ENCODE measurements at places on chromosomes 5 and 9. TPM values are rescaled to one million over a fixed set of nuclear protein-coding genes. Genes with fewer than 3 reads are reported as not detected.

- DNase-seq, result no peak
- no peaks in the 10 kb centered on the region for H3K27me3 ChIP-seq
- H3K4me3 ChIP-seq, result no peak overlapping the region
- no peak overlapping the region for H3K27ac ChIP-seq
- no peaks in the 10 kb centered on the region for H3K4me1 ChIP-seq
Observed at GRCh38 chr5:105899726-105900125, 1771.0 kb downstream of the EFNA5 start.

GRCh38 chr5:111234125-111234524 lies 9.9 kb downstream of the CAMK4 start:
- peaks cover 4% of the 10 kb centered on the region for H3K27me3 ChIP-seq
- no peaks in the 10 kb centered on the region for H3K36me3 ChIP-seq
- DNase-seq, result no peak
- no peak overlapping the region for H3K27ac ChIP-seq
- H3K4me3 ChIP-seq, result no peak overlapping the region

DNA sequence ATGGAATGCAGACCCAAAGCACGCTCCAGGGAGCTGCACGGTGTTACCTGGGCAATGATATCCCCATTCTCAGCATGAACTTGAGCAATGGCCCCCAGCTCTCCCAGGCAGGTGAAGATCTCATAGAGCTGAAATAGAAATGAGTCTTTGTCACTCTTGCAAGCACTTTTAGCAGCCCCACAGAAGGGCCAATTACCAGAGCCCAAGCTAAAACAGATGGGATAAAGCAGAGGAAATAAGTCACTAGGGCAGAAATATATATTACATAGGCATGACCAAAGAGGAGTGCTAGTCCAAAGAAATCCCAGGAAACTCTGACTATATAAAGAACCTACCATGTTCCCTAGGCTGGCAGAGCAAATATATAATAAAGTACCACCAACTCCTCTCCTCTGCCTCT lies 97.3 kb downstream of the DPYSL3 start:
- no peak for DNase-seq
- H3K4me1 ChIP-seq, result no peaks in the 10 kb centered on the region
- no peak overlapping the region for H3K4me3 ChIP-seq
- H3K36me3 ChIP-seq, result no peaks in the 10 kb centered on the region

Gene PLPP7
- 3.3 TPM for total RNA-seq

DNA sequence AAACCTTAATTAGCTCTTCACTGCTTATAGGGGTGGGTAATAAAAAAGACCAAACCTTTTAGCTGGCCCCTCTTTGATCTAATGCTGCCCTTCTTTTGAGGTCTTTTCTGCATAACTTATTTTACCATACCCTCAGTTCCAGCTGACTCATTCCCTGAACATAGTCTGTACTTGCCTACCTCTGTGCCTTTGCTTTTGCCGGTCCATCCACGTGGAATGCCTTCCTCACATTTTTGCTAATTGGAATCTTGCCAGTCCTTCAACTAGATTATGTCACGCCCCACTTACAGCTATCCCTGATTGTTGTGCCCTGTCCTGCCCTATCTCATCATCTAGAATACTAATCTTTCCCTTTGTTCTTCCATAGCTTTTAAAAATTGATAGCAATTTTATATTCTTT lies 44.2 kb downstream of the FAF2 start:
- no peaks in the 10 kb centered on the region for H3K27me3 ChIP-seq
- DNase-seq, result no peak
- H3K36me3 ChIP-seq, result peaks cover 60% of the 10 kb centered on the region
- peak overlapping the region; percentile 63 for H3K27ac ChIP-seq
- peaks cover 14% of the 10 kb centered on the region for H3K4me1 ChIP-seq
- no peak overlapping the region for H3K4me3 ChIP-seq

DNA sequence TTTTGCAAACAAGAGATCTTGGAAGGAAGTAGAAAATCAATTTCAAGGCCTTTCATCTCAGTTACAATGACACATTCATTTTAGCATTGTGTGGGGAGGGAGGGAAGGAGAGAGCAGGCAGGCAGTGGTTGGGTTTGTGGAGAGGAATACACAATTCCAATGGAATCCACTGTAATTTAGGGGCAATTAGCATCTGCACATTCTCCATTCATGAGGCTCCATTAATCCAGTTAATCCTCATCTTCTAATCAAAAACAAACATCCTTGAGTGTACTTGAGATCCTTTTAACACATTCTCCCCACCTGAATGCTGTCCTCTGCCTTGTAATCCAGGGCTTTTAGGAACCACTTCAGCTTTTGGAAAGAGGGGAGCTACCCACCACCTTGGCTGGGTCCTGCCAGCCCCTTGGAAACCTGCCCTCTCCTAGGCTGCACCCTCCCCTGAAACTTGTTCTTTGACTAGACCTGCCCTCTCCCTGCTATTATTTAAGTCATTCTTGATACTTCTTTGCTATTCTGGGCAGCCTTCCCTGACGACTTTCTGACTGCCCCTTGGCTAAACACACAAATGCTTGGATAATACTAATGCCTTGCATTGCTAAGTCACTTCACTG lies 271.2 kb downstream of the SLIT3 start:
- no peak overlapping the region for H3K4me3 ChIP-seq
- no peaks in the 10 kb centered on the region for H3K27me3 ChIP-seq
- no peaks in the 10 kb centered on the region for H3K36me3 ChIP-seq

Gene SHC3
- total RNA-seq, result 1.7 TPM

Gene C9orf153
- not detected for total RNA-seq

DNA sequence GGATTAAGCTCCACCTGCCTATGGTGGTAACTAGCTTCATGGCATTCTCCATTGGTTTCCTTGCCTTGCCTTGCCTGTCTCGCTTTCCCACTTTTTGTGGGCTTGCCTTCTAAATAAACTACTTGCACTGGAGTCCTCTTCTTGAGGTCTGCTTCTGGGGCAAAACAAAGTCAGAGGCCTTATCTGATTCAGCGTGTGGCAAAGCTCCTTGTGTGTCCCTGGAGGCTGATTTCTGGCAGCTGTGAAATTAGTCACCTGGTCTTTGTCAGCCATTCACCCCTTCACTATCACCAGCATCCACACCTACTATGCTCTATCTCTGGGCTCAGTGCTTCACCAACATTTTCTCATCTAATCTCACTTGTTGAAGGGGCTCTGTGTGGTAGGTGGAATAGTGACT lies 176.2 kb downstream of the SEC61B start:
- no peak overlapping the region for H3K27ac ChIP-seq
- DNase-seq, result no peak
- no peaks in the 10 kb centered on the region for H3K27me3 ChIP-seq
- no peak overlapping the region for H3K4me3 ChIP-seq
- H3K4me1 ChIP-seq, result no peaks in the 10 kb centered on the region

GRCh38 chr5:23451156-23451555 lies 56.3 kb upstream of the PRDM9 start:
- no peaks in the 10 kb centered on the region for H3K27me3 ChIP-seq
- DNase-seq, result no peak
- H3K4me1 ChIP-seq, result no peaks in the 10 kb centered on the region

DNA sequence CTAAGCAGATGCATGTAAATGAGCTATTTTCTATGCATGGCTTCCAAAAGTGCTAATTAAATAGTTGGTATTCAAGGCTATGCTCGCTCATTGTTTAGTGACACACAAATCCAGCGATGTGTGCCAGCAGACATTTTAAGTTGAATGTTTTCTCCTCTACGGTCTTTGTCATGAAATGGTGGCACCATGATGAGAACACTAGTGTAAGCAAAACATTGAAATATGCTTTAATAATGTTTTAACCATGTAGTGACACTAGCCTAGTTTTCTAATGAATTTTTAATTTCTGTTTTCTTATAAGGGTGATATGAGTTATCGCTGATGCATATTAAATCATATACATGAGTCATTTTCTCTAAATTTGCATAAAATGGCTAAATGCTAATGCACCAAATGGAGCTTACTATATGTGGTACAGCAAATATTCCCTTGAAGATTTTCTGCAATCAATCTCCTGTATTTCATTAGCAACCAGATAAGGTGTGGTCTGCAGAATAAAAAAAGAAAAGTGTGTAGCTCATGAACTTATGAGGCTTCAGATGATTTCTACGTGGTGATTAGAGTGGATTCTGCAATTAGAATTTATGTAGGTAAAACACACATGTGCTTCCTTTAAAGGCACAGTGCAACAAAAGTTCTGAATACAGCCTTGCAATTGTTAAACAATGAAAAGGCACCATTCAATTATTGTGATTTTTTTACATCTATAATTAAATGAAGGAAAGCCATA lies 226.6 kb downstream of the MEF2C start:
- no peak overlapping the region for H3K27ac ChIP-seq
- H3K27me3 ChIP-seq, result no peaks in the 10 kb centered on the region
- no peak for DNase-seq
- H3K4me1 ChIP-seq, result no peaks in the 10 kb centered on the region
- no peak overlapping the region for H3K4me3 ChIP-seq

Gene FOXD1
- 63.3 TPM for total RNA-seq

DNA sequence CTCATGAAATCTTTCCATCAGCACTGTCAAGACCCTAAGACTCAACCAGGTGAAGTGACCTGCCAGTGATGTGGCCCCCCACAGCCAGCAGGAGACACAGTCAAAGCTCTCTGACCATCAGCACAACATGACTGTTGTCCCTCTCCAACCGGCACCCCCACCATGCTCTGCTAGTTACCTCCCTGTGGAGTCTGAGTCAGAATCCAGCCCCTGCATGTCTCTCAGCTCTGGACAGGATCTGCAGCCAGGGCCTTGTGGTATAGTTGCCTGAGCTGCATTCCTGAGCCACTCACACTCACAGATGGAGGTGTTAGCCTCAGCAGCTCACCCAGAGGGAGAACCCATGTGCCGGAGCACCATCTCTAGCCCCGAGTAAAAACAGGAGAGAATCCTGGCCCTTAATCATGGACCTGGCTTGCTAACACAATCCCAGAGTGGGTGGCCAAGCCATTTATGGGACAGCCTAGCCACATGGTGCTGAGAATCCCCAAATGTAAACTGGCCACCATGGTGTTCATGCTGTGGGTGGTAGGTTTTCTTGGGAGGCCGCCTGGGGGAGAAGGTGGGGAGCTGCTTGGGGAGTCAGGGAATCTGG lies 237.8 kb downstream of the PAPPA start:
- H3K4me1 ChIP-seq, result no peaks in the 10 kb centered on the region
- no peaks in the 10 kb centered on the region for H3K27me3 ChIP-seq
- H3K27ac ChIP-seq, result no peak overlapping the region
- no peak for DNase-seq
- H3K36me3 ChIP-seq, result no peaks in the 10 kb centered on the region
- H3K4me3 ChIP-seq, result no peak overlapping the region

Data from Panc1 (cell line).